ENCODE measurements at places on chromosomes 4 and X.

DNA sequence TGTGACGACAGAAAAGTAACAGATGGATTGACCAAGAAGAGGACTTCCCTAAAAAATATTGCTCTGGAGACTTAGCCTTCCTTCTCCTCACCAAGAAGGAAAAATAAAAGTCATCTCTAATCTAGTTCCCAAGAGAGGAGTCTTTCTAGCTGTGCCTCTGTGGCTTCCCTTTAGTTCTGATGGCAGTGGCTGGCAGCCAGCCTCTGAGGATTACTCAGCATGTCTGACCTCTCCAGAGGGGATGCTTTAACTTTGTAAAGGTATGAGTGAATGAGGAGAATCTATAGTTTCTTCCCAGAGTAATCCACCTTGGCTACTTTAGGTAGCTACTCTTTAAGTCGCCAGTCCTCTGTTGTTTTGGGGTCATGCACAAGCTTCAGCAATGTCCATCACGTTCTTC is 163.9 kb upstream of the KIT start:
- DNase-seq, result no peak

DNA sequence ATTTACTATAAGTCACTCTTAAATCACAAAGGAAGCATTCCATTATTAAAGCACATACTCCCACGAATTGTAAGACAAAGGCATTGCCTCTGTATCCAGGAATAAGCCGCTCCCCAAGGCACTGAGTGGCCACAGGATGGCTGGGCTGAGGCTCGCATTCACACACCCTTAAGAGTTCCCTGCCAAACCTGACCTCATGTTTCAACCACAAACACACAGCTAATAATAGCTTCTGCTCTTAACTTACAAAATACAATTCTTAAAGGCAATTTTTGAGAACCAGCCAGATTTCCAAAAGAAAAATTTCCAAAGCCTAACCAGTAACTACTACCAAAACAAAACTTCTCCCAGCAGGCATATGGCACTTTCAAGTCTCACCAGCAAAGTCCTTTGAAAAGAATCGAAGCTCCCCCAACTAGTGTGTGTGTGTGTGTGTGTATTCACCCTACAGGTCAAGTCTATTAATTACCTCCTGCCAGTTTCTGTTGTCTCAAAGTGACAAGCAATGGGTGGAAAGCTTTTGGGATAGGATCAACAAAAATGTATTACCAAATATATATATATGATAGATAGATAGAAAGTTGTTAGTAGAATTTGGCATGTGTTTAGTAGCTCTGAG is 36.0 kb downstream of the ARHGAP6 start:
- DNase-seq, result peak; percentile 21

- no peak for DNase-seq
Observed at GRCh38 chr4:108492816-108493595, 127.4 kb upstream of the RPL34 start.

- DNase-seq, result no peak
Observed at GRCh38 chrX:108223585-108223984, 132.0 kb downstream of the ATG4A start.

GRCh38 chrX:44456685-44457084 is 86.0 kb downstream of the FUNDC1 start:
- no peak for DNase-seq

DNA sequence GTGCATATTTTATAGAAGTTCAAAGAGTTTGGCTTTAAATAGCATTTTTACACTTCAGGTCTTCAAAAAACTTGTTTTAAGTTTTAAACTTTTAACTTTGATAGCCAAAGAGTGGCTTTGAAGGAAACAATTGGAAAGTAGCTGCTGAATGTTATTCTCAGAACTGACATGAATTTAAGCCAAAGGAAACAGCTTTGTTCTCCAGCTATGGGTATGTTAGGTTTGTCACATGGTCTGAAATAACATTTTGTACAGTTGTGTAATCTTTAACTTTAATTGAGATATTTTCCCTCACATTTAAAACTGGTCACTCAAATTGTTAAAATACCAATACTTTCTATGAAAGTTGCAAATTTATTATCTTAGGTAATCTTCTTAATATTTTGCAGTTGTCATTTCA is 564.7 kb downstream of the IL15 start:
- no peak for DNase-seq

GRCh38 chr4:17574206-17574605 is 2.8 kb upstream of the LAP3 start:
- no peak for DNase-seq

DNA sequence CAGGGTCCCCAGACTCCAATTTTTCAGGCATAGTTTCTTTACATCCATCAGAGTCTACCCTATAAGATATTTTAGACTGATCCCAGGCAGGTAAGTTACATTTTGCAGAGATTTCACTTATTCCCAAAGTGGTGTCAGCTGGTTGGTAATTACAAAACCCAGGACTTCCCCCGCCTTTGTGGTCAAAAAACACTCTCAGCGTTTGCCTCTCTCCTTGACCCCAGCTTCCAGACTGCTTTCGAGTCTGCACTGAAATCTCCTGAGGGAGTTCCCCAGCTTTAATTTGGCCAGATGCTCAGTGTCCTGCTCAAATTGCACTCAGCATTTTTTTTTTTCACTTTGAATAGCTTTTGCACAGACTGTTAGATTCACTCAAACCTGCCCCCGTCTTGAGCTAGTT is 11.2 kb upstream of the AMOT start:
- peak; percentile 80 for DNase-seq

GRCh38 chr4:55363691-55364351 is 17.8 kb downstream of the SRD5A3 start:
- DNase-seq, result no peak

- DNase-seq, result peak; percentile 12
Observed at GRCh38 chr4:93693141-93693540, 135.4 kb upstream of the ATOH1 start.

- DNase-seq, result no peak
Observed at GRCh38 chr4:31349907-31350306, 629.7 kb downstream of the PCDH7 start.

DNA sequence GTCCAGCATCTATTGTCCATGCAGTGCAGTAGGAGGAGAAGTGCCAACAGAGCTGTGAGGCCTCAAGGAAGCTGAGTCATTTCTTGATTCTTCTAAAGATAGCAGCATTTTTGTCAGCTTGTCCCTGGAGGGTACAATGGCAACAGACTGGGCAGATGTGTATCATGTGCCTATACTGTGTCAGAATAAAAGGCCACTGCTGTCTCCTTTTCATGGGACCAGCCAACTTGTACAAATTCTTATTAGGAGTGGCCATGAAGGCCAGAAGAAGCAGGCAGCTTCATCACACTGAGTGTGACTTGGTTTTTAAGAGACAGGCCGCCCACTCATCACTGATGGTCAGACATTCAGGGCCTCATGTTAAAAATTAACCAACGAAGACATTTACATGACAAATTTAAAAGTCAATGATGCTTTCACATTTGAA is 185.0 kb upstream of the FAM241A start:
- DNase-seq, result no peak

DNA sequence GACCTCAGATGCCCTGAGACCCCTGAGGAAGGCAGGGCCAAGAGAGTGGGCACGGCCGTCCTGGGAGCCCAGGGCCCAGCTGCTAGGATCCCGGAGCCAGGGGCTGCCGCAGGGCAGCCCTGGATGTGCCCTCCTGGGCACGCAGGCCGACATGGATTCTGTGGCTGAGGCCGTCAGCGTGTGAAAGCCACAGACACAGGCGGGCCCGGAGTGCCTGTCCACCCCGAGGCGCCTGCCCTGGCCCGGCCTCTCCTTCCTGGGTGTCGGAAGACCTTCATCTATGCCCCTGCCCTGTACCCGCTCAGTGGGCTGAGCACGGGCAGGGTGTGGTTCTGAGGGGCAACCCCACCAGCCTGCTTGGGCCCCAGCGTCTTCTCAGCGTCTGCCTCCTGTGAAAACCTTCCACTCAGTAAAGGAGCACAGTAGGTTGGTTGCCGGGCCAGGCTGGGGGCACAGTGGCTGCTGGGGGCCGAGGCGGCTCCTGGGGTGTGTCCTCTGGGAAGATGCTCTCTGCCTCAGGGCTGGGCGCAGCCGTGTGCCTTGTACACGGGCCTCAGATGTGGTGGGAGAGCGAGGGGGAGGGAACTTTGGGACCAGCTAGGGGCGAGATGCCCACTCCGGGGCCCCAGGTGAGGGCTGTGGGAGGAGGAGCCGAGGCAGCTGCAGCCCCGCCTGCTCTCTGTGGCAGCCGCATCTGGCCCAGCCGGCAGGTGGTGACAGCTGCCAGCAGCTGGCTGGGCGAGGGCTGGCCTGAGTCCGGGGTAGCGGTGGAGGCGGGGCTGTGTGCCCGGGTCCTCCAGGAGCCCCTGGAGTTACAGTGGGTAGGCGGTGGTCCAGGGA is 20.8 kb downstream of the FGFRL1 start:
- peak; percentile 85 for DNase-seq

DNA sequence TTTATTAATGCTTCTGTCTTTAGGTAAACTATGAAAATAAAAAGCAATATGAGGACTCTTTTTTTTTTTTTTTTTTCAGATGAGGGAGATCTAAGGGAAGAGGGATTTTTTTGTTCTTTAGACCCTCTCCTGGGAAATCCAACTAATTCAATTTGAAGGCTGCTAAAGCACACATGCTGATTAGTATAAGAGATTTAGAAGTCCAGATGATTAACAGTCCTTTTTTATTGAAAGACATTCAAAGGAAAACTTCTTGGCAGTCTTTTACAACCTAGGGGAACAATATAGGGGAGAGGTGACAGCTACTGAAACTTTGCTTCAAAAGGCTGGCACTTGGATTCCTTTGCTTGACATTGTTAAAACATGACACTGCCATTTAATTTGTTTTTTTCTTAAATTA is 602.5 kb downstream of the RAPGEF2 start:
- DNase-seq, result no peak

All from tongue (tissue), 3 donors.